Myocyte (in vitro differentiated cells): ENCODE measurements at places on chromosomes 6 and 20. TPM values are rescaled to one million over a fixed set of nuclear protein-coding genes. Genes with fewer than 3 reads are reported as not detected.

The GID8 gene
- 27.9 and 28.8 TPM in 2 replicates for total RNA-seq

The ABCC10 gene
- 10.5 and 11.6 TPM in 2 replicates for total RNA-seq

The ADAM33 gene
- total RNA-seq: 0.62 and 0.72 TPM in 2 replicates

The TPBG gene
- 4.4 and 7.7 TPM in 2 replicates for total RNA-seq

The VEGFA gene
- 44.1 and 57.0 TPM in 2 replicates for total RNA-seq

The SYCP2L gene
- total RNA-seq: 0.40 TPM in 1 of 2 replicates, not detected in the other

The RSPH9 gene
- total RNA-seq: not detected in 2 replicates

The SIRPA gene
- total RNA-seq: 2.9 and 5.3 TPM in 2 replicates

The SSTR4 gene
- not detected in 2 replicates for total RNA-seq

The C6orf132 gene
- 0.16 TPM in 2 replicates for total RNA-seq

The GATA5 gene
- not detected in 2 replicates for total RNA-seq

The SCAND1 gene
- 92.0 and 120 TPM in 2 replicates for total RNA-seq

The PRIM2 gene
- 12.4 and 15.8 TPM in 2 replicates for total RNA-seq

The SYNGAP1 gene
- total RNA-seq: 2.7 and 2.8 TPM in 2 replicates

The ZBTB9 gene
- total RNA-seq: 3.6 and 5.2 TPM in 2 replicates

The DNAH8 gene
- total RNA-seq: 0.05 TPM in 2 replicates

The PBX2 gene
- total RNA-seq: 25.1 and 29.0 TPM in 2 replicates

The TP53TG5 gene
- not detected in 2 replicates for total RNA-seq

The GSTA1 gene
- total RNA-seq: not detected in 2 replicates

The PRR18 gene
- 0.21 TPM in 1 of 2 replicates, not detected in the other for total RNA-seq

The EYS gene
- not detected in 2 replicates for total RNA-seq

The DCDC2 gene
- total RNA-seq: 0.08 and 0.21 TPM in 2 replicates

The JAG1 gene
- 14.0 and 30.8 TPM in 2 replicates for total RNA-seq

The ZSCAN9 gene
- total RNA-seq: 18.1 and 19.5 TPM in 2 replicates

The BMP6 gene
- 0.10 and 0.19 TPM in 2 replicates for total RNA-seq

The MYBL2 gene
- total RNA-seq: 0.16 and 0.21 TPM in 2 replicates
